ENCODE measurements at places on chromosomes 4 and X.

GRCh38 chr4:94642561-94642866 is 115.2 kb upstream of the BMPR1B start:
- no peak for DNase-seq

GRCh38 chr4:74793757-74794381 is 454 bp downstream of the BTC start:
- peak; percentile 22 for DNase-seq

DNA sequence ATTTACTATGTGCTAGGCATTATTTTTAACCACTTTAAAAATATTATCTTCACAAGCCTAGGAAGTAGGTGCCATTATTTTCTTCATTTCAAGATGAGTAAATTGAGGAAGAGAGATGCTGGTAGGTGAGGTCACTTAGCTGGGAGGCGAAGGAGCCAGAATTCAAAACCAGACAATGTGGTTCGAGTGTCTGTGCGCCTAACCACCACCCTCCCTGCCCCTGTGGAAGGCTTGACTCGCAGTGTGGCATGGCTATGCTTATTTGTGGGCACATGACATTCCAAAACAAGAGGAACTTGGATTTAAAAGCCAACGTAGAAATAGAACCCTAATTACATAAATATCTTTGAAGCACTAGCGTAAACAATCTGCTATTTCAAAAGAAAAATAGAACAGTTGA is 226.6 kb upstream of the PITX2 start:
- no peak for DNase-seq

- DNase-seq, result no peak
Observed at GRCh38 chr4:40722576-40723161, 27.1 kb upstream of the NSUN7 start.

- DNase-seq, result no peak
Observed at GRCh38 chr4:105951198-105951597, 55.9 kb downstream of the NPNT start.

GRCh38 chrX:53704294-53704693 is 17.8 kb upstream of the HUWE1 start:
- no peak for DNase-seq

- DNase-seq, result peak; percentile 34
Observed at GRCh38 chr4:47031011-47031678, at the start of gene GABRB1. Gene GABRB1 (plus strand): TSS chr4:47031567.

DNA sequence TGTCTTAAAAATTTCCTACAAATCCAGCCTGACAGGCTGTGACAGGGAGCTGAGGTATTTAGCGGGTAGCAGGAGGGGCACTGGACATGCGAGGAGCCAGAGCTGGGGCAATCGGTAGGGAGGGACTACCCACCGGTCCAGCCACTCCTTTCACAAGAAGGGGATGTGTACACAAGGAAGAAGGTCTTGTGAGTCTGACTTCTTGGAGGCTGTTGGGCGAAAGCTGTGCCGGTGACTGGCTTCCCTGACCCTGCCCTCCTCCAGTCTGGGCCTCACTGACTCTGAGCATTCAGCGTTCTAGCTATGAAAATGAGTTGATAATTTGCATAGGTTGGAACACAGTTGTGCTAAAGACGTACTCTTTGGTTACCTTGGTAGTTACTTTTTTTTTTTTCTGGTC is 12.7 kb upstream of the CXCL8 start:
- DNase-seq, result no peak

DNA sequence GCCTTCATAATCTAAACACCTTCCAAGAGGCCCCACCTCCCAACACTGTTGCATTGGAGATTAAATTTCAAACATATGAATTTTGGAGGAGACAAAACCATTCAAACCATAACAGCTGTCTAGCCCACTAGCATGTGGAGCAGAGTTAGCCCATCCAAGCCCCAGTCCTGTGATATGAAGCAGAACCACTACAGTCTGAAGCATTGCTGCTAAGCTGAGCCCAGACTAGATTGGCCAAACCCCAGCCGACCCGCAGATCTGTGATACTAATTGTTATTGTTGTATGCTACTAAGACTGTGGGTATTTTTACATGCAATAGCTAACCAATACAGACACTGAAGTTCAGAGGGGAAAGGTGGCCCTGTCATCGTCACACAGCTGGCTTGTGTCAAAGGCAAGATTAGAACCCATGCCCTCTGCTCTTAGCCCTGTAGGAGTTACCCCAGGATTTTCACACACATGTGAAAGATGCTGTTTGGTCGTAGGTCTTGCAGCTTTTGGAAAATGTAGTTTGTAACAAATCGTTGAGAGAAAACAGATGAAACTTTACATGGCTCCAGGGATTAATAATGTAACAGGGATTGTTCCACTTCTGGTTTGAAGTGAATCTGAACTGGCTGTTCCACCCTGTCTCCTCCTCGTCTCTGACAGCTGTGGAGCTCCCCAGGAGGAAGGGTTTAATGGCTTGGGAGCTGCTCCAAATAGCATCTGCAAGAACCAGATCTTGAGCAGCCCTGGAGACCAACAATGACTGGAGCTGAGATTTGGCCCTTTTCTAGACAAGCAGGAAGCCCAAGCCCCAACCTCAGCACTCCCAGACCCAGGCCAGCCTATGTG is 517.5 kb downstream of the MID1IP1 start:
- no peak for DNase-seq

DNA sequence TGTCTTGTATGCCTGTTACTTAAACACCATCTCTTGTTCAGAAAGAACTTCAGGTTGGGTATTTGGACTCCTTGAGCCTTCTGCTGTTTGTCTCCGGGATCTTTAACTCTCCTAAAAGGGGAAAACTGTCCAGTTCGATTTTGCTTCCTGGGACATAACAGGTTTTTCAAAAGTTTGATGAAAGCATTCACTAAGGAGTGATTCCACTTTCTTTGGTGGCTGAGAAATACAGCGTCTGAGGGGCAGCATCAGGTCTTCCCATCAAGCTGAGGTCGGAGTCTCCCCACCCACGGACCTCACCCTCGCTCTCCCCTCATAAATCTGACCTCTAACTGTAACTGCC is 1.4 kb downstream of the AFAP1 start:
- DNase-seq, result no peak

DNA sequence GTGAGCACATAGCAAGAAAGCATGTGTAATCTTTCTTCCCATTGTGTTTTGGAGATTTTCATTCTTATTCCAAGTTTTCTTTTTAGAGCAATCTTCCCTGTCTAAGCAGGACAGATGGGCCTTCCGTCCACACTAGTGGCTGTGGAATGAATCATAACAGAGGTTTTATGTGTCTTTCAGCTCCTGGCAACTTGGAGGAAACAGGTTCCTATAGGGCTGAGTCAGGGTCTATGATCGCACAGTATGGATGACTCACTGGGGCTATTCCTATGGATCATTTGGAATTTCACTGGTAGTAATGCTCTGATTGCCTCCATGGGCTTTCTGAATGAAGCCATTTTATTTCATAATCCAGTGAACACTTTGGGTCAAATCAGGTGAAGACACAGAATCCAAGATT is 51.8 kb upstream of the CBLL2 start:
- peak; percentile 71 for DNase-seq

GRCh38 chr4:90254357-90254756 is 127.2 kb downstream of the CCSER1 start:
- DNase-seq, result no peak

DNA sequence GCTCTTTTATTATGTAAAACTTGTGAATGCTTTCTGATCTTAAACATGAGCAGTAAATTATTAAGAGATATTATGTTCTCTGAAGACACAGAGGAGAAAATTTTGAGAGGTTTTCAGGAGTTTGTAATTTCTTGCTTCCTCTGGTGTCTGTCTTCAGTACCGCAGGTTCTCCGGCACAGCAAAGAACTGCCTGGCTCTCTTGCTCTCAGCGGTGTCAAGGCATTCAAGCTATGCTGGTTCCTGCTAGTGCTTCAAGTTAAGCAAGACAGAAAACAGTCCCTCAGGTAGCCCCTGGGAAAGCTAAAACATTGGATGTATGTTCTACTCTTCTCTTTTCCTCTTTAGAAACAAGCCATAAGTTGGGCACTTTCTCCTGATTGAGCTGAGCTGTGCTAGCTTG is 120.2 kb upstream of the CENPE start:
- DNase-seq, result no peak

- DNase-seq, result peak; percentile 32
Observed at GRCh38 chrX:69285881-69286564, 120.8 kb upstream of the PJA1 start.

- no peak for DNase-seq
Observed at GRCh38 chr4:106034751-106035150, 139.5 kb downstream of the NPNT start.

DNA sequence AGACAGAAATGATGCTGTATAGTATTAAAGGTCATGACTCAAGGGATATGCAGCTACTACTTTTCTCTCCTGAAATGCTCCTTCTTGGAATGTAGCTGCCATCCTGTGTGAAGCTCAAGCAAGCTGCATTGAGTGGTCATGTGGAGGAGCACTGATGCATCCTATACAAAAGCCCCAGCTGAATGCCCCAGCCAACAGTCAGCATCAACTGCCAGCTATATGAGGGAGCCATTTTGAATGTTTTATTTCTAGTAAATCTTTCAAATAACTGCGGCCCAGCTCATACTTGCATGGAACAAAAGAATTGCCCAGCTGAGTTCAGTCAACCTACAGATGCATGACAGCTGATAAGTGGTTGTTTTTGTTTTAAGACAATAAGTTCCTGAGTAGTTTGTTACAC is 165.0 kb upstream of the GEMIN8 start:
- DNase-seq, result no peak

DNA sequence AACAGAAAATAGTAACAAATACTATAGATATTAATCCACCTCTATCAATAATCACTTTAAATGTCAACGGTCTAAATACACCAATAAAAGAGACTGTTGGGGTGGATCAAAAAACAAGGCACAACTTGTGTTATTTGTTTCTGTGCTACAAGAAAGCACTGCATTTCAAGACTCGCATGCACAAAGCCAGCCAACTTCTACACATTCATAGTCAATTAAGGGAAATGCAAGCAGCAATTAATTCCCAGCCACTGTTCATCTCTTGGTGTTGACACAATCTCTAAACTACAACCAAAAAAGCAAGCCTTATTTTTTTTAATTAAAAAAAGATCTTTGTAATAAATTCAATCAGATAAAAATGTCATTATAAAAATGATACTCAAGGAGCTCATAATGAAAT is 67.6 kb downstream of the JAKMIP1 start:
- no peak for DNase-seq

Data from HTR-8/SVneo (cell line).